ENCODE measurements at places on chromosomes 2 and 18.

DNA sequence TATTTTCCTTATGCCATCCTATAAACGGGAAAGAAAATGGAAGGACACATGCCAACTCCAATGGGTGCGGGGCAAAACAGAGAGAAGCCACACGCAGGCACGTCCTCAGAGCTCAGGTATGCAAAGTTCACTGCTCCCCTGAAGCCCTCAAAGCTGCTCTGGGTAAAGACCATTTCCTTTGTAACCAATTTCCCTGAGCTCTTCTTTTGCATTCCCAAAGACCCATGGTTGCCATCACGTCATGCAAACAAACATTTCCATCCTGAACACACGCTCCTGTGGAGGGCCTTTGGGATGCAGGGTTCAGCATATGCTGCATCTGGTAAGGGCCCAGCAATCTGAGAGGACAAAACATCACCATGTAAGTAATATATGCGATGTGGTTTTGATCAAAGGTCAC lies 69.4 kb downstream of the EMILIN2 start:
- DNase-seq: no peak

GRCh38 chr2:142974288-142975024 lies 97.0 kb downstream of the KYNU start:
- DNase-seq: no peak

GRCh38 chr18:58838165-58838860 lies 26.4 kb upstream of the ZNF532 start:
- DNase-seq: no peak

DNA sequence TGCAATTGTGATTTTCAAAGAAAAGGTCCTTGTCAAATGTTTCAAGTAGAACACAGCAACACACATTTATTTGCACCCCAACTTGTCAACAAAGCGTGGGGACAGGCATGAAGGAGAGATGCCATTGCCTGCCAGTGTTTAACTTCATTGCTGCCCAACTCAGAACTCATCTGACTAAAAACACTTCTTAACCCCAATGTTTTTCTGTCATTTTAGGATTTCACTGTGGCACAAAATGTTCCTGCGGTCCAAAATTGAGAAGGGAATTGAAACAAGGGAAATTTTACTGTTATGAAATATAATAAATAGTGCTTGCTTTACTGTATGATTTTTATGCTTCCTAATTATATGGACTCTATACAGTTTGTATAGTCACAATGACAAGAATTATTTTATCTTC lies 45.7 kb downstream of the PMAIP1 start:
- DNase-seq: no peak

- no peak for DNase-seq
Observed at GRCh38 chr2:11133238-11133935, 21.9 kb upstream of the SLC66A3 start.

- DNase-seq: no peak
Observed at GRCh38 chr2:134636714-134637113, 82.1 kb downstream of the TMEM163 start.

- no peak for DNase-seq
Observed at GRCh38 chr2:14907014-14907612, 274.6 kb downstream of the LRATD1 start.

DNA sequence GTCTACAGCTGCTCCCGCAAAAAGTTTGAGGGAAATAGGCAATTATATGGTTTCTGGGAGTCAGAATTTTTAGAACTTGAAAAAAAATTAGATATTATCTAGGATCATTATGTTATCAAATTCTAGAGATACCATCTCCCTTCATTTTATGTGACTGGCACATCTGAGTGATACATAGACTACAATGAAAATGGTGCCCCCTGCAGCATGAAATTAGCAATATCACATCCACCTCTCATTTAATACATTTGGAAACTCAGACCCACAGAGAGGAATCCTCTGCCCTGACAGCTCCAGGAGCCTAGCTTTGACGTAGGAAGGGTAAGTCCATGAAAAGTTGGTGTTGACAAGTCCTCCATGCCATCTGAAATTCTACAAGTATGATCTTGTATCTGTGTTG lies 381.6 kb downstream of the SUCLG1 start:
- DNase-seq: no peak

DNA sequence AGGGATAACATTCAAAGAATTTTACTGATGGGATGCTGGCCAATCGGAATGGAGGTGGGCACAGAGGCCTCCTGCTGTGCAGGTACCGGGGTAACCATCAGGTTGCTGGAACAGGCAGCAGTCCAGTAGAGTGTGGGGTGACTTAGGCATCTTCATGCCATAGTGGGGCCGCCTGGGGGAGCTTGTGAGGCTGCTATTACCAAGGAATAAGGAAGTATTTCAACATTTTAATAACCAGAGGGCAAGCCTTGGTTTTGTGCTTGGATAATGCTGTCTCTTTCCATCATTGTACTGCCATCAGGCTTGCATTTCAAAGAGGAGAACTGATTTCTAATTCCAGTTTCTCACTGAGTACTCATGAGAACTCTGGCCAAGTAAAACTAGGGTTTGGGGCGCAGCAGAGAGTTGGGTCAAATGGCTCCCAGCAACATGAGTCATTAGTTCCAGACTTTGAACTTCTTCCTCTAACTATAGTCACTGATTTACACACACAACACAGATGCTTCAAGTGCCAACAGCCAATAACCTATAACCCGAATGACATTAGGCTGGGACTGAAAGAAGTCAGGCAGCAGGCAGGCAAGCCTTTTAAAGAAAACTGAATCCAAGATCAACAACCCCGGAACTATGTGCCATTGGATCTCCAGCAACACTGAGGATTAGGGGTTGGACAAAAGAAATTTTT lies 56.1 kb upstream of the FHL2 start:
- DNase-seq: no peak

DNA sequence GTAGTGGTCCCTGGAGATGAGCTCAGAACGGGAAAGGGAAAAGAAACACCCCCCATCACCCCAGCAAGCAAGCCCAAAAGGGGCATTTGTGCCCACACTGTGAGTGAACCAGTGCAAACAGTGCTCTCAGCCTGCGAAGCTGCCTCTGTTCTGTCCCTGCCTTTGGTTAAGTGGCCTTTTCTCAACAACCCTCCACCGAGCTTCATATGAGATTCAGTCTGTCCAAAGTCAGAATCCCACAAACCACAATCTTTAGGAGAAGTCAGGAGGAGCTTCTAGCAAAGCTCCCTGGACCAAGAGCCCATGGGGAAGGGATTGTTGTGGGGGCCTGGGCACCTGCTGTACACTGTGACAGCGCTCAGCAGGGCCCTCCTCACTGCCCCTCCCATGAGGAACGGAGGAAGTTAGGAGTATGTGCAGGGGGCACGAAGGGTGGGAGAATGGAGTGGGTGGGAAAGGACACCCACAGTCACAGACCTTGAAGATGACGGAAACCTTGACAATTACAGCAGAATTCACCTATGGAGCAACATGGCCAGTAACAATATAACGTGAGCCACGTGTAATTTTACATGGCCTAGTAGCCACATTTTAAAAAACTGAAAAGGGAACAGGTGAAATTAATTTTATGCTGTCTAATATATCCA lies 119.5 kb downstream of the SMAD7 start:
- DNase-seq: no peak

DNA sequence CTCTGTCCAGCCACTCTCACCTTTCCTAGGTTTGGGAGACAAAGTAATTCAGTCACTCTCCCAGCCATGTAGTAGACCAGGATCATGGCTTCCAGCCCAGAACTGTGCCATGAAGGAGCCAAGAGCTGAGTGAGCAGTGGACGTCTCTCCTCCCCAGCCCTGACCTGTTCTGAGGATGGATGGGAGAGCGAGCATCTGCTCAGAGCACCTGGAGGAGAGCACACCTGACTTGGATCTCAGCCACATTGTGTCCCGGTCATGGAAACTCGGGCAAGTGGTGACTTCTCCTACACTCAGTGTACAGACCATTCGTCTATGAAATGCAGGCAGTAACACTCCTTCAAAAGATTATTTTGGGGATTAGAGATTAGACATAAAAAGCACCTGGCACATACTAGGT lies 299.7 kb downstream of the TNS1 start:
- no peak for DNase-seq

GRCh38 chr2:55842046-55842445 lies 81.5 kb downstream of the EFEMP1 start:
- DNase-seq: no peak

DNA sequence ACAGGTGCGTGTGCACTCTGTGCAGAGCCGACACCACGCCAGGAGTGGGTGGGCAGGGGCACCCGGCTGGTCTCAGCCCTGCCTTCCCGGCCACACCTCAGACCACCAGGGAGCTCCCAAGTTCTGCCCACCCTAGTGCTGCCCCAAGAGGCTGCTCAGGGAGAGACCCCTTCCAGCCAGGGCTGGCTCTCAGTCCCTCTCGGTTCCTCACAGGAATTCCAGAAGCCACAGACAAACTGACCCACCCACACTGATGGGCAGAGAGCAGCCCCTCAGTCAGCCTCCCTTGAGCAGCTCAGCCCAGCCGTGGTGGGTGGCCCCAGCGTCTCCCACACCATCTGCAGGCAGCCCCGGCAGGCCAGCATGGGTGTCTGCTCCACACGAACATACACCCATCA lies 33.8 kb downstream of the GPC1 start:
- no peak for DNase-seq

- DNase-seq: no peak
Observed at GRCh38 chr2:28228434-28228995, 164.1 kb upstream of the FOSL2 start.

- no peak for DNase-seq
Observed at GRCh38 chr2:239380831-239381708, 19.8 kb downstream of the HDAC4 start.

GRCh38 chr2:31528823-31529222 lies 51.9 kb downstream of the SRD5A2 start:
- DNase-seq: no peak

DNA sequence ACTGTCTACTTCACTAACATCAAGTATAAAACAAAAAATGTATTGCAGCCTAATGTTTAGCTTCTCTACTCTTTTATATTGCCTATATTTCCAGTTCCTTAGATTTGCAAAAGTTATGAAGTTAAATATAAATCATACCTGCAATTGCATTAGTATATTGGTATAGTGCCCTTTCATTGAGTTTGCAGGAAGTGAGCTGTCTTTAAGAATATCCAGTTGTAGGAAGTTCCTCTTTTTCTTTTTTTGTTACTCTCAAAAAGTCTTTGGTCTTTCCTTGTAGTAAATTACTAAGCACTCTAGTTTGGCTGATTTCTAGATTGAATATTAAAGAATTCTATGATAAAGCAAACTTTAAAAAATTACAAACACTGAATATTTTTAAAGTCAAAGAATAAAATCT lies 71.3 kb upstream of the FN1 start:
- DNase-seq: no peak

DNA sequence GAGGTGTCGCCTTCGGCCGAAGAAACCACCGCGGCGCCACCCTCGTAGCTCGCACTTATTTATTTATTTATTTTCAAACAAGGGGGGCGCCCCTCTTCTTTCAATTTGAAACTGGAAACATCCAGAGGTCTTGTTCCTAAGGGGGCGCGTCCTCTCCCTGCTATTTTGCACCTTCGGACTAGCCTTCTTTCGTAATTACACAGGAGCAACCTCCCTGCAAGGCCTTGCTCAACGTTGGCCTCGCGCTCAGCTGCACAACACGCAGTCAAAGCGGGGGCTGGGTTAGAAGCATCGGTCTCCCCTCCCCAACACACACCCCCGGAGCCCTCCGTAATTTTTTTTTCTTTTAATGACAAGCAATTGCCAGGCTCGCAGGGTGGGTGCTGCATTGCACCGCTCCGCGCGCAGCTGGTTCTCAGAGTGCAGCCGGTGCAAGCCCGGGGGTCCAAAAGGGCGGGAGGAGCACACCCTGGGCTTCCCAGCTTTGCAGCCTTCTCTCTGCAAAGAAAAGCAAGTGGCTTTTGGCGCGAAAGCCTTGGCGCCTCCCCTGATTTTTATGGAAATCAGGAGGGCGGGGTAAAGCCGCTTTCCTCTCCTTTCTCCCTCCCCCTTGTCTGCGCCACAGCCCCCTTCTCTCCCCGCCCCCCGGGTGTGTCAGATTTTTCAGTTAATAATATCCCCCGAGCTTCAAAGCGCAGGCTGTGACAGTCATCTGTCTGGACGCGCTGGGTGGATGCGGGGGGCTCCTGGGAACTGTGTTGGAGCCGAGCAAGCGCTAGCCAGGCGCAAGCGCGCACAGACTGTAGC lies at the start of gene MYCN:
Gene MYCN, plus strand, starts transcription at position 697 of the 807 bp plus-strand sequence. CDS start 1,515 bp downstream, outside the sequence.
- DNase-seq: peak; percentile 74

- no peak for DNase-seq
Observed at GRCh38 chr2:164053021-164053420, 317.2 kb upstream of the FIGN start.

- DNase-seq: peak; percentile 23
Observed at GRCh38 chr18:44700652-44701051, 20.0 kb downstream of the SETBP1 start.

- no peak for DNase-seq
Observed at GRCh38 chr18:31267823-31268481, 50.0 kb upstream of the DSG1 start.

- no peak for DNase-seq
Observed at GRCh38 chr2:83665894-83666293, 793.2 kb downstream of the SUCLG1 start.

DNA sequence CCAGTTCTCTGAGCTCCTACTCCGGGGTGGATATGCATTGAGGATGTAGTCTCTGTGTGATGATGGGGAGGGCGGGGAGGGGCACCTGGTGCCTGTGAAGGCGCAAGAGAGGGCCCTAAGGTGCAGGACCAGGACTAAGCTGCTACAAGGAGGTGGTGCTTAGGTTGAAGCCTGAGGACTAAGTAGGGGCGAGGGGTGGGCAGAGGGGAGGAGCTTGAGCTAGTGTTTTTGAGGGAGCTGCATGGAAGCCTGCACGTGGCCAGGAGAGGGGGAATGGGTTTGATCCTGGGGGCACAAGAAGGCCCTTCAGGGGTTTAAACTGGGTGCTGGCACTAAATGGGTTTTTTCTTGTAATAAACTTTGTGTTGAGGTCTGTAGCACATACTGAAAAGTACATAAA lies 105.0 kb downstream of the UGGT1 start:
- no peak for DNase-seq

DNA sequence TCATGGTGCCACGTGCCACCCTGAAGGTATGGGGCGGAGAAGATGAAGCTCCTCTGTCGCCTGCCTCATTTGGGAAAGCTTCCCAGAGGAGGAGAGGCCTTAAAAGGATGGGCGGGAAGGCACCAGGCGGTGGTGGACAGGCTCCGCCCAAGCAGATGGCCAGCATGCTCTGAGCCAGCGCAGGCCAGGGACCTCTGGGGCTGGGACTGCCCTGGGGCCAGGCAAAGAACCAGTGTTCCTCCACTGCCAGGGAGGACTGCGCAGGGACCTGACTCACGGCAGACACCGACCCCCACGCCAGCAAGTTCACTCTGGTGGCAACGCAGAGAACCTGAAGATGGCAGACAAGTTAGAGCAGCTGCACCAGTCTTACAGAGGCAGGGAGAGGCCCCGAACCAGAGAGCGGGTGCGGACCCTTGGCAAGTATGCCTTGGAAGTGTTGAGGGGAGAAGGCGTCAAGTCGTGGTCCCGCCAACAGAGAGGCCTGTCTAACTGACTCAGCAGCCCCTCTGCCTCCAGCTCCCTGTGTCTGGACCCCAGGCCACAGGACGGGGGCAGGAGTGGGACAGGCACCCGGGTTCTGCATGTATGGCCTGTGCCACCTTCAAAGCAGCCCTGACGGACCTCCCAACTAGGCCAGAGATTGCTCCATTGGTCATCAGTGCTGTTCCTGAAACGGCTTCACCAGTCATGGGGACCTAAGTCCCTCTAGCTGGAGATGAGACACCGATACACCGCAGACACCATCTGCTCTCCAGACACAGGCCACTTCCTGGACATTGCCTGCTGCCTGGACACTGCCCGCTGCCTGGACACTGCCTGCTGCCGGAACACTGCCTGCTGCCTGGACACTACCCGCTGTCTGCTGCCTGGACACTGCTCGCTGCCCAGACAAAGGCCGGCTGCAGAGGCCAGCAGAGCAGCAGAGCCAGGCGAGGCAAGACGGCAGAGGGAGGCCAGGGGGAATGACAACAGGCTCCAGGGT lies 124.7 kb downstream of the HDAC4 start:
- DNase-seq: peak; percentile 55

GRCh38 chr18:35478520-35479435 lies 19.0 kb downstream of the INO80C start:
- DNase-seq: peak; percentile 51
